ENCODE measurements at places on chromosomes 6 and 20.

DNA sequence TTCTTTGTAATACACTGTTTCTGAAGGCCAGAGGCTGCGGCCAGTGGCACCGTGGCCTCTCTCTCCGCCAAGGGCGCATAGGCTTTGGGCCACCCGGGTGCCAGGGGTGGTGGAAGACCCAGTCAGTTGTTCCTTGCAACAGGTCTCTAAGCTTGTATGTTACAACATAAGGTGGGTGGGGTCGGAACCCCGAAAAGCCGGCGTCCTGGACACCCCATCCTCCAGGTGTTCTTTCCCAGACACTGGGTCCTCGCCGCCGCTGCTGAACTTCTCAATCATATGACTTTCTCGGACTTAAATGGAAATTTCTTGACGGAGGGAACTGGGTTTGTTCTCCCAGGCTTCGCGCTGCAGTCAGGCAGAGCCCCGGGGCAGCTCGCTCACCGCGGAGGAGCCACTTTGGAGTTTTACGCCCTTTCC, 983 bp upstream of the KCNQ5 start:
- DNase-seq = no peak

DNA sequence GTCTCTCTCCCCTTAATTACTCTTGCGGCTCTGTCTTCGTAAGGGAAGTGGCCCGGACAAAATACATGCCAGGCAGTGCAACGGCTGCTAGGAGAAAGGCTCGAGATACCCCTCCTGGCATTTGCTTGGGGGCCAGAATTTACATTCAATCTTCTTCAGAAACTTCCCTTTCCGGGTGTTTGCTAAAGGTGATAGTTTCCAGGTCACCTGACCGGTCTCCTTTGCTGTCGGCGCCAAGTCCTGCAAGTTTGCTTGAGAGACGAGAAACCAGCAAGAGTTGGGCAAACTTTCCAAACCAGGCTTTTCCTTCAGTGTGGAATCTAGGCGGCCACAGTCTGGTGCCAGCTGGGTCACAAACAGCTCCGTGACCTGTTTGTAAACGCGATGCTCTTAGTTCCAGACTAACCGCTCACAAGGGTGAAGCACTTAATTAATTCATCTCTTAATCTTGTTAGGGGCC, 563 bp upstream of the SRSF3 start:
- no peak for DNase-seq

- DNase-seq = no peak
Measured at GRCh38 chr6:87636315-87636714, 46.4 kb downstream of the ORC3 start.

DNA sequence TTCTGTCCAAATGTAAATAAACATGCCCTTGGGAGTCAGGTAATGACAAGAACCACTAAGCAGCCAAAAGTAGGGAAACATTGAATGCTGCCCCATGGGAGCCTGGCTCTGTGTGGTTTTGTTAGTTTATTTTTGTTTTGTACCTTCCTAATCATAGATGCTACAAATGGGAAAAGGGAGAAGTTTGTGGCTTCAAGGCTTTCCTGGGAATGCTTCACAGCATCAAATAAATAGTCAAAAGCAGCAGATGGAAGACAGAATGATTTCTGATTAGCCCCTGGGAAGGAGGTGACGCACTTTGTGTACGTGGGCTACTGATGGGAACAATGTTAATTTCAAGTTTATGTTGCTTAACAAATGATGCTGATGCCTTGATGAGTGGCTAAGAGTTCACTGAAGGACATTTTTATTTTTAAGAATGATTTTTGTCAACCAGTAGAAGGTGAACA, 532.7 kb downstream of the BCKDHB start:
- no peak for DNase-seq

- DNase-seq = no peak
Measured at GRCh38 chr6:154404791-154405400, 48.3 kb upstream of the IPCEF1 start.

DNA sequence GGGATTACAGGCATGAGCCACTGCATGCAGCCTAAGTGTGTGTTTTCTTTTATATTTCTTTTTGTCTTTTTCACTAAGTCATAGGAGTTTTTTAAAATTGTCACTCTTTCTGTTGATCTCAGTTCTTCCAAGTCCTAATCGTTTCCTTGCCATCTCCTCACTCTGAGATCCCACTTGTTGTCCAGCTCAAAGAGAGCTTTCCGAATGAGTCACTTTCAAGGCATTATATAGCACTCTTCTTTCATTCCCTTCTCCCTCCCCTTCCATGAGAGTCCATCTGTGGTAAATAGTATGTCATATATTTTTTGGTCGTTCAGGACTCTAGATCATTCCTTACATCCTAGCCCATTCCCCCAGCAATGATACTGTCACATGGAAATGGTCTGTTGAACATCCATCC, 4.3 kb downstream of the VAPB start:
- no peak for DNase-seq

GRCh38 chr6:27593861-27594260, 121.0 kb upstream of the ZNF184 start:
- no peak for DNase-seq

DNA sequence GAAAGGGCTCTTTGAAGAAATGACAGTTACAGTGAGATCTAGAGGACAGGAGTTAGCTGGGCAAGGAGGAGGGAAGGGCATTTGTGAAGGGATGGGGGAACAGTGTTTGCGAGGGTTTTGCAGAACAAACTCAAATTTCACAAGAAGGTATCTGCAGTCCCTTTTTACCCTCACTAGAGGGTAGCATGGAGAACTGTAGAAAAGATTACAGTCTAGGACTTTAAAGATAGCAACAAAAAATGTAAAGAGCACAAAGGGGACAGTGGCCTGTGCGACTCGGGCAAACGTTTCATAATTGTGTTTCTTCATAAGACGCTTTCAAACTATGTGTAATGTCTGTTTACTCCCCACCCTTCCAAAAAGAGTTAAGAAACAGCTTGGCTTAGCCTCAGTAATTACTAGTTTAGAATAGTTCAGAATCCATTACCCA, 21.2 kb upstream of the ASXL1 start:
- DNase-seq = no peak

DNA sequence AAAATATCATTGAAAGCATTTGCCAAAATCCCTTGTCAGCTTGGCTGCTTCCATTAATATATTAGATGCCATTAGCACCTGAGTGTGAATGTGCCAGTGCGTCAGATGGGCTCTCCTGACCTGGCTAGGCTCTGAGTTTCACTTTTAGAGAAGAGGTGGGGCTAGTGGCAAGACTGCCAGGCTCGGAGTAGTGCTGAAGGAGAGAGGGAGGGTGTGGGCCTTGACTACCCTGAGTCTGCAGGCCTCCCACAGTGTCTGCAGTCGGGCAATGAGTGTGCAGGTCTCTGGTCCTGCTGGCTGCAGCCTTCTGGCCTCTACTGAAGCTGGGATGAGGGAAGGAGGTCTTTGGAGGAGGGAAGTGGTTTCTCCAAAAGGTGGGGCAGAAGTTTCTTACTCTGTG, 34.6 kb upstream of the PNPLA1 start:
- DNase-seq = no peak

- DNase-seq = no peak
Measured at GRCh38 chr6:56766806-56767178, 124.1 kb upstream of the DST start.

GRCh38 chr6:82525775-82526495, 162.3 kb downstream of the TPBG start:
- peak; percentile 76 for DNase-seq

DNA sequence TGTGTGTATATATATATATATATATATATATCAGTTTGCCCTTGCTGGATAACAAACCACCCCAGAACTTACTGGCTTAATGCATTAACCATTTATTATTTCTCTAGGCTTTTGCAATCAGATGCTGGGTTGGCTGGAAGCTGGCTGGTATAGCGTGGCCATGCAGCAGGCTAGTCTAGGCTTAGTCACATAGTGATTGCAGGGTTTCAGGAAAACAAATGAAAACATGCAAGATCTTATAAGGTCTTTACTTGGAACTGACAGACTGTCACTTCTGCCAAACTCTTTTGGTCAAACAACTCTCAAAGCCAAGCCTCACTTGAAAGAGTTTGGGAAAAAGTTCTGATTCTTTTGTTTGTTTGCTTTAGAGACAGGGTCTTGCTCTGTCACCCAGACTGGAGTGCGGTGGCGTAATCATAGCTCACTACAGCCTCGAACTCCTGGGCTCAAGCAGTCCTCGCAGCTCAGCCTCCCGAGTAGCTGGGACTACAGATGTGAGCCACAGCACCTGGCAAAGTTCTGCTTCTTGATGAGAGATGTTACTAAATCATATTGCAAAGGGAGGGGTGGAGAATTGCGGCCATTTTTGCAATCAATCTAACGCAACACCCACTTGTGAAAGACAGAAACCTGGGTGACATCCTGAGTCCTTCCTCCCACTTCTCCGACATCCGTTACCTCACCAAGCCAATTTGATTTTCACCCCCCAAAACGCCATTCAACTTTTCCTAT, 74.6 kb upstream of the RNF24 start:
- no peak for DNase-seq

DNA sequence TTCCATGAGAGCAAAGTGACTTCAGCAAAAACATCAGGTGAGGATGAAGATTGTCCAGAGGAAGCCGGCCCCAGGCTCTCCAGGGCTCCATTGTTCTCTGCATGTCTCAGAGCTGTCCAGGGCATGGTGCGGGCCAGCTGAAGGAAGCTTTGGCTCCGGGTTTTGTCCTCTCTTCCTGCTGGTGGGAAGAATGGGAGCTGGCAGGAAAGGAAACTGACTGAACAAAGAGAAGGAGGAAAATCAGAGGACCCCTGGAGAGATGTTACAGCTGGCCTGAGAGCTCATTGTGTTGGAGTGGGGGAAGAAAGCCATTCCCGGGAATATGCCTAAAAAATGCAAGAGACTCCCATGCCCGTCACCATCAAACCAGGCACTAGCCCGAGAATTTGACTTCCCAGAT, 27.1 kb downstream of the PRND start:
- DNase-seq = no peak

GRCh38 chr6:166633732-166634535, 6.9 kb upstream of the RPS6KA2 start:
- DNase-seq = no peak

DNA sequence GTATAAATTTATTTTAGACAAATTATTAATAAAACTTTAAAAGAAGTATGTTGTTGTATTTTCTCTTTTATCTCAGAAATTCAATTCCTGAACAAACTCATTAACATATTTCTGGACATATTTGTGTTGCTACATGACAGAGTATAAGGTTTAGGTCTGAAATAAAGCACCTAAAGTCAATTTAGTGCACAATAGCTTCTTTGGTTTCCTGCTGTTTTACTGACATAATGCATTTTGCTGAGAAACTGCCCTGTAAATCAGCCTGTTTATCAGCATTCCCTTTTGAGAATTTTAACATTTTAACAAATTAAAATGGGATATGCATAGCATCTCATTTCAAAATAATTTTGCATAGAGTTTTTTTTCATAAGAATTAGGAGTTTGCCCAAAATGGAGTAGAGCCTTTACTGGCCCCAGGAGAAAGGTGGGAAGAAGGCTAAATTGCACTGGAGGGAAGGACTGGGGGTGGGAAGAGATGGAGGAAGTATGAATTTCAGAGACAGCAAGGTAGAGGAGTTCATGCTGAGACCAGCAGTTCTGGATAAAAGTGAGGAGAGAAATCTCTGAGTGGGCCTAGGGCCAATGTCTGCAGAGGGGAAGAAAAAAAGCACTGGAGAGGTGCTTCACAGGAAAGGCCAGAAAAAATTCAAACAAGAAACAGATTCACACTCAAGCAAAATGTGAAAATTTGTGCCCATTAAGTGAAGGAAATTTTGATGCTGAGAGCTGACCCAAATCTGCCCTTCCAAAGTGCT, 324.2 kb upstream of the HSF2 start:
- no peak for DNase-seq

GRCh38 chr20:63703471-63703975, 4.3 kb downstream of the ARFRP1 start:
- no peak for DNase-seq

GRCh38 chr6:85047818-85048217, 283.4 kb upstream of the TBX18 start:
- no peak for DNase-seq

- no peak for DNase-seq
Measured at GRCh38 chr6:150632785-150633485, 33.2 kb downstream of the PLEKHG1 start.

GRCh38 chr6:34412643-34413214, 13.1 kb downstream of the RPS10 start:
- no peak for DNase-seq

GRCh38 chr6:327538-328116, 35.3 kb downstream of the DUSP22 start:
- DNase-seq = no peak

GRCh38 chr20:45445805-45446562, 23.6 kb upstream of the WFDC2 start:
- DNase-seq = no peak

DNA sequence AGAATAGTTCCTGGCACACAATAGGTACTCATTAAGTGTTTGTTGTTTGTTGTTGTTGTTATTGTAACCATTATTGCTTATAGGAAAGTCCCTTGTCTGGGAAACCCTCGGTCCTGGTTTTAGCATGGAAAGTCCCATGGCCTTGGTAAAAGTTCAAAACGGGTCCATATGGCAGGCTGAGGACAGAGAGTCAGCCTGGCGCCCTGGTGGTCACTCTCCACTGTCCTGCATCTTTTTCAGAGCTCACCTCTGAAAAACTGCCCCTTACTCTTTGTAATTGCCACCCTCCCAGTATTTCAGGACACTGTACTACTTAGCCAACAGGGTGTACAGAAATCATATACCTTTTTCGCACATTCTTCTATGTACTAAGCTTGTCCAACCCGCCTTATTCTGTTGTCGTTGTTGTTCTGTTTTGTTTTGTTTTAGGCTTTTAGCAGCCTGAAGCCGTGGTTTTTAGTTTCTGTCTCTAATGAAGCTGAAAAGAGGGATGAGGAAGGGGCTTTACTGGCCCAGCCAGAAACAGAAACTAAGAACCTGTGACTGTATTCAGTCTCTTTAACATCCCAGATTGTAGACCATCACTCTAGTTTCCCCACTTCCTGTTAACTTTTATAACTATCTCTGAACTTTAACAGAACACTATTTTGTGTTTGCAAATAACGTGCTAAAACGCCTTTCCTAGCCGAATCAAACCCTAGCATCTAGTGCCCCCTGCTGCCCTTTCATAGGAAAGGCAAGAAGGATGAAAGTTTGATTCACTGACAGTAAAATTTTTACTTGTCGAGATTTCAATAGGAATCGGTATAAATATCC, 7.6 kb upstream of the TMEM14A start:
- peak; percentile 24 for DNase-seq

DNA sequence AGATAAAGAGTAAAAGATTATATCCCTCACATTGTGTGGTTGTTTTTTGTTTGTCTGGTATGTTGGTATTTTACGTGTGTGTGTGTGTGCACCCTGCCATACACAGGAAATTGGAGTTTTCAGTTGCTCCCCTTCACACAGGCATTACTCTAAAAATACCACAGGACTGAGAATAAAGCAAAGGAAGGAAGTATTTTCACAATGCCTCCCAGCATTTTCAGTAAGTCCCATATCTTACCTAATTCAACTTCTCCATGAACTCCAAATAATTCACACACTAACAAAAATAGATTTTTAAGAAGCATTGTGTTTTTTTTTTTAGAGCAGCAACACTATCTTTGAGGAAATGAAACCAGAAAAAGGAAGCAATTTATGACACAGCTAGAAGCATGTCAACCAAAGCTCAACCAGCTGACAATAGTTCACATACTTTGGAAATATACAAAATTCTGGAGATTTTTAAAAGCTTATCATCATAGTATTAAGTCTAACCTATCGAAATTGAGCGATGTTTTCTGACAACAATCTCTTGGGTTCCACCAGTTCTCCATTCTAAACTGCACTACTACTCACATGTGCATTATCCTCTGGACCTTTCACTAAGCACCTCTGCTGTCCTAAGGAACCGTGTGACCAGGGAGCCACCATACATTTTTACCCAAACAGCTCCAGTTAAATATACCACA, 2.1 kb downstream of the UBE2J1 start:
- DNase-seq = no peak

Data from NCI-H187 treated with DMSO at 0.1 percent for 48 hours (cell line).